Fibroblast of the aortic adventitia (primary cell): ENCODE measurements at places on chromosomes 12 and 14. TPM values are rescaled to one million over a fixed set of nuclear protein-coding genes. Genes with fewer than 3 reads are reported as not detected.

DNA sequence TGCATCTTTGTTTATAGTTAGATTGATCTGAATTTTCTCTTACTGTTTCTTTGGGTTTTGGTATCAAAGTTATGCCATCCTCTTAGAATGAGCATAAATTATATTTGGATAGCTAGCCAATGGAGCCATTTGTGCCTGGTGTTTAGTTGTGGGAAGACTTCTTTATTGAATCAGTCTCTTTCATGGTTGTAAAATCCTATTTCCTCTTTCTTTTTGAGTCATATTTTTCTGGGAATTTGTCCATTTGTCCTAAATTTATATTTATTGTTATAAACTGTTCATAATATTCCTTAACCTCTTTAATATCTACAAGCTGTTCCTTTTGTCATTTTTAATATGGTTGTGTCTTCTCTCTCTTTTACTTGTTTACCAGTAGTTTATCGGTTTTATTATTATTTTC is 462.5 kb downstream of the AEBP2 start:
- DNase-seq = no peak

DNA sequence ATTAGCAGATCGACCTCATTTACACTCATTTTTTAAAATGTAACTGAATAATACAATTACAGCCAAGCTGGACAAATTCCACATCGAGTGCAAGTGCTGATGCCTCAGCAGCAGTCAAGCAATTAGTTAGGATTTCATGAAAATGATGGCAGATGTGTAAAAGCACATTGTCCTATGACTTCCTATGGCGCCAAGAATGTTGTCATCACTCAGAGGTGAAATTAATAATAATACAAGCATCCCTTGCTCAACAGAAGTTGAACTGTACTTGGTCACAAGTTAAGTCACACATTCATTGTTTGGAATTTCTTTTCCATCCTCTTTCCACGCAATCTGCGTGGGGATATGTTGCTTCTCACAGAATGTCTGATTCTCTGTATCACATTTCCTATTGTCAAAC is 117.3 kb downstream of the GTF2A1 start:
- no peak for DNase-seq

GRCh38 chr14:81206115-81206514 is 14.6 kb downstream of the GTF2A1 start:
- DNase-seq = no peak

- no peak for DNase-seq
Measured at GRCh38 chr12:12689647-12690300, 6.2 kb downstream of the GPR19 start.

DNA sequence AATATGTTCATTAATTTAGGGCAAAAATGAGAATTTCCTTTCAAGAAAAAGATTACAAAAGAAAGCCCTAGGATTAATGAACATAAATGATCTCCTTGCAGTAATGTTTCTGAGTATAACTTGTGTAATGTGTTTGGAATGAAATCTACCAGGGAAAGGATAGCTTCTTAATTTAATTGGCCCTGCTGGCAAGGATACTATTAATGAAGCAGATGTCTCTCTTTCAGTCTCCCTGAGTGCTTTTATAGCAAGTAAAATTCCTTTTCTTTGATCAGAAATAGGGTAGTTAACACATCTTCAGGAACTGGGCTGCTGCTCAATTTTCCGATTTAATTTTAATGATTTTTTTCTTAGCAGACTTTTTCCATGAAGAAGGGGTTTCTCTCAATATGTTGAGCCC is 379.4 kb upstream of the PDE3A start:
- DNase-seq = no peak

- DNase-seq = no peak
Measured at GRCh38 chr12:56034586-56035332, 7.0 kb upstream of the RPS26 start.

GRCh38 chr14:59148334-59148900 is 40.0 kb upstream of the DAAM1 start:
- DNase-seq = no peak

DNA sequence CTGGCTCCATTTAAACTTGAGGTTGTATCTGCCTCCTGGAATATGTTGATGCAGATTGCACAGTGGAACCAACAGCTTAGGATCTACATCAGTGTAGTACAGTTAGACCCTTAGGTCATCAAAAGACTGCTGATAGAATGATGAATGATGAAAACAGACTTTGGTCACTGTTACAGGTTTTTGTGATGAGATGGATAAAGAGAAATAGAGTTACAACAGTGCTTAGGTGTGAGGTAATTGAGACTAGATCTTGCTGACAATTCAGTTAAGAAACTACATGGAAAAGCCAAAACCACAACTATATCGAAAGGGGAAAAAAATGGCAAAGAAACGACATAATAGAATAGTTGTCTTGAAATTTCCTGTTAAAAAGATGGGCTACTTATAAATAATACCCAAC is 145.7 kb upstream of the LMNTD1 start:
- DNase-seq = peak; percentile 21

DNA sequence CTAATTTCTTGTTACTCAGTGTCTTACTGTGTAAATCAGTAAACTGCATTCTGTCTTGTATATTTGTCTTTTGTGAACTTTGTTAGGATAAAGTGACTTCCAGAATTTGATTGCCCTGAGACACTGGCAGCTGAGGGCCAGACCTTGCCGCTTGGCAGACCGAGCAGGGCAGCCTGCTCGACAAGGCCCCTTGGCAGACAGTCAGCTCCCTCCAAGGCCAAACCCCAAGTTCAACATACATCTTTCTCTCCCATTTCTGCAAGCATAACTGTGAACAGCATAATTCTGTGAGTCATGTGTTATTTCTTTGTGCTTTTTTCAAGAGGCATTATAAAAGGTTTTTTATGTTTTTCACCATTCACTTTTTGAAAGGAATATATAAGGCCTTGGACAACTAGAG is 39.2 kb upstream of the BMAL2 start:
- peak; percentile 55 for DNase-seq

DNA sequence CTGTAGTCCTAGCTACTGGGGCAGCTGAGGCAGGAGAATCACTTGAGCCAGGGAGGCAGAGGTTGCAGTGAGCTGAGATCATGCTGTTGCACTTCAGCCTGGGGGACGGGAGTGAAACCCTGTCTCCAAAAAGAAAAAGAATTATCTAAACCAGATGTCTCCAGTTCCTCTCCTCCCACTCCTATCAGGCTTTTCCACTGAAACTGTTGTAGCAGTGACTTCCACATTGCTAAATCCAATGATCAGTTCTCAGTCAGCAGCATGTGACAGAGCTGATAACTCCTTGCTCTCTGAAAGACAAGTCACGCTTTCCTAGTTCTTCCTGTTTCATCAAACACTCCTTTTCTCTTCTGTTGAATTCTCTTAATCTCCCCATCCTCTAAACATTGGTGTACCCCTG is 8.6 kb downstream of the SLC38A6 start:
- DNase-seq = peak; percentile 57

DNA sequence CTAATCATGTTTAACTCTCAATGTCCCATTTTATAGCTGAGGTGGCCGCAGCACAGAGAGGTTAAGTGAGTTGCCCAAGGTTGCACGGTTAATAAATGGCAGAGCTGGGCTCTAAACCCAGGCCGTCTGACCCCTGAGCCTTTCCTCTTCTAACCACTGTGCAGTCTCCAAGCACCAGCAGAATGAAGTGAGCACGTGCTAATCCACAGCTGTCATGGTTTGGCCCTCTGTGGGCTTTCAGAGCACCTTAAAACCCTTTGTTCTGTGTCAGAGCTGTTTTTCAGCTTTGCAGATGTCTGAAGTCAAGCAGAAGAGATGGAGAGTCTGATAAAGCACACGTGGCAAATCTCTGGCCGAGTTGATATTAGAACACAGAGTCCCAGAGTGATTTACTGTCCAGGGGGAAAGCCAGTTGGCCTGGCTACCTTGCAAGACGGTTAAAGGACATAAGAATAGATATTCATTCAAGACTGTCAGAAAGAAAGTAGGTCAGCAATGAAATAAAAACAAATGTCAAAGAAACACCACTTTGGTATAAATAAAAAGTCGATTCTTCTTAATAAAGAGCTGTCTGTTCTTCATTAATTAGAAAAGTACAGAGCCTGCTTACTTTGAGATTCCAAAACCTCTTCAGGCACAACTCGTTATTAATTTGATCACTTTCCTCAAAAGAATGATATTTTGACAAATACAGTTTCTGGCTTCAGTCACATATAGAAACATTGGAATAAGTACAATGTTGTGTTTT is 107.3 kb downstream of the CRADD start:
- peak; percentile 71 for DNase-seq

GRCh38 chr12:31644536-31644935 is 15.0 kb upstream of the ETFBKMT start:
- no peak for DNase-seq

DNA sequence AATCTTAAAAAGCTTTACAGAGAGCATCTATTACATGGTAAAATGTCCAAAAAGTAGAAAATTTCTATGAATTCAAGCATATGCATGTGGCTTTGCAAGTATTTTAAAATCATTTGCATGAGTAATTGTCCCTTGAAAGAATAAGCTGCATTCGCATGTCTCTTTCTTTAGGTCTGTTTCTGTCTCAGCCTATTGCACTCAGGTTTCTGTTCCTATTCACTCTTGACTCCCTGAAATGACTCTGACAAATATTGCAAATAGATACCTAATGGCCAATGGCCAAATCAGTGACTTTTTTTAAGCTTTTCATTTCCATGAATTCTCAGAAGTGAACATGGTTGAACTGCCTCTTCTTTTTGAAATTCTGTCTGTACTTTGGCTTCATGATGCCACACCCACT is 6.4 kb upstream of the TTC8 start:
- no peak for DNase-seq

GRCh38 chr14:59465316-59466135 is at the start of gene GPR135:
Gene GPR135, minus strand, starts transcription at chr14:59465380. Its CDS starts 154 bp downstream, at chr14:59465226.
- DNase-seq = no peak

DNA sequence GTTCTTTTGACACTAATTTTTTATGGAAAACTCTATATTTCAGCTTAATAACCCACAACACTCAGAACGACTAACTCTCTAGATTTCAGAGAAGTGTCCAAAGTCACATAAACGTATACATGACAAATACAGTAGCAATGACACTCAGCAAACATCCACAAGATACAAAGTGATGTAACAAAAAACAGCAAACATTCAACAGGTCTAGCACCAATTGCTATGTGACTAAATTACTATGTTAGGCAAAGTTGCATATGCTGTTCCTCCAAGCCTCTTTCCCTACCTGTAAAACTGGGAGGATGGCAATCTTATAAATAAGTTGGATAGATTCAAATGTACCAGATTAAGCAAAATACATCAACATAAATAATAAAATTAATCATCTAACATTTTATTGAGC is 1.7 kb downstream of the RECQL start:
- DNase-seq = no peak

DNA sequence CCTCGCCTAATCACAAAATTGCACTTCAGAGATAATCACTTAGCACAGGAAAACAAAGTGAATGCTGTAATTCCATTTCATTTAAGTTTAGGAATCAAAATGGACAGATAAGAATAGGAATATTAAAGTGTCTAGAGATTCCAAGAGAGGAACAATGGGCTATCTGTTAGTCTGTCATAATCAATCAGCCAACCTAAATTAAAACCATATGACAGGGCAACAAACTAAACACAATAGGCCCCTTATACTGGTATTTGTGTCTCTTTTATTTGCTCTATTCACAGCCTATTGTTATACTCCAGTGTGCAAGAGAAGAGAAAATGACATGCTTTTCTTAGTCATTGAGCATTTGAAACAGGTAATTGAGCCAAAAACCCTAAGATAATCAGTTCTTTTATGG is 259.4 kb downstream of the PRKD1 start:
- peak; percentile 37 for DNase-seq

- DNase-seq = no peak
Measured at GRCh38 chr12:51953864-51954263, 2.4 kb downstream of the ACVR1B start.

GRCh38 chr12:75599061-75599460 is 87.7 kb upstream of the KRR1 start:
- peak; percentile 91 for DNase-seq

DNA sequence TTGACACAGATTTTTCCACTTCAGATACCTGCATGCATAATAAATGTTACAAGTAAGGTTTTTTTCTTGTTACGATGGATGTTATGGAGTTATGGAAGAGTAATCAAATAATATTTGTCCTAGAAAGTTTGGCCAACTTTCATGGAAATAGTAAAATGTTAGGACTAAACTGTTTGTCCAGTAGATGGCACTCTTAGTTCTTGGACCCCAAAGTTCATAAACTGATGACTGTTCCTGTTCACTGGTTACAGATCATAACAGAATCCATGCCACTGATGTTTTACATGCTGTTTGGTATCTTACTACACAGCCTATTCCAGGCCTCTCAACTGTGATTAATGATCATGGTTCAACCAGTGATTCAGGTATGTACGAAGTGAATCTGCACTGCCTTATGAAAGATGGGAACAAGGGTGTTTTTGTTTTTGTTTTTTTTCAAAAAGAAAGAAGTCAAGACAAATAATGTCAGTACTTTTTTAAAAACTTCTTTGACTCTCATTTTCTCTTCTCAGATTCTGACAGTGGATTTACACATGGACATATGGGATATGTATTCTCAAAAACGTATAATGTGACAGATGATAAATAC is 48.8 kb upstream of the SLCO1C1 start:
- DNase-seq = peak; percentile 74

GRCh38 chr12:61701471-61701870 is 558.7 kb upstream of the USP15 start:
- no peak for DNase-seq

DNA sequence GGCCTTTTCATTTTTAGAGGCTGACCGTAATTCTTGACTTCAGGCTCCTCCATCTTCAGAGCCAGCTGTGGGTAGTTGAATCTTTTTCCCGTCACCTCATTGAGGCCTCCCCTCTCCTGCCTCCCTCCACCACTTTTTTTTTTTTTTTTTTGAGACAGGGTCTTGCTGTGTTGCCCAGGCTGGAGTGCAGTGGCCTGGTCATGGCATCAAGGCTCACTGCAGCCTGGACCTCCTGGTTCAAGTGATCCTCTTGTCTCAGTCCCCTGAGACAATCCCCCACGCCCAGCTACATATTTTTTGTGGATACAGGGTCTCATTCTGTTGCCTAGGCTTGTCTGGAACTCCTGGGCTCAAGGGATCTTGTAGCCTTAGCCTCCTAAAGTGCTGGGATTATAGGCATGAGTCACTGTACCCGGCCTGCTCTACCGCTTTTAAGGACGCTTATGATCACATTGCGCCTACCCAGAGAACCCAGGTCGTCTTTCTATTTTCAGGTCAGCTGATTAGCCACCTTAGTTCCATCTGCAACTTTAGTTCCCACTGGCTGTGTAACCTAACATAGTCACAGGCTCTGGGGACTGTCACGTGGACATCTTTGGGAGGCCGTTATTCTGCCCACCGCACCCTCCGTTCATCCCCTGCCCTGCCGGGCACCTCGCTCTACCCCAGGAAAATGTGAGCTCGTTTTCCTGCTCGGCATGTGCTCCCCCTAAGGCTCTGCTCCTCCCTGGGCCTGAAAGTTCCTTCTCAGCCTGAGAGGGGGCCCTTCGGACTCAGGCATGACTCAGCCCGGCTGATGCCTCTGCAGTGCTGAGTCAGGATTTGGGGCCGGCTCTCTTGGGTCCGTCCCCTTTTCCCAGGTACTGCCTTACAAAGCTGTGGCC is 13.4 kb downstream of the TNFAIP2 start:
- DNase-seq = peak; percentile 58

The EML5 gene
- under 0.01 TPM in 1 of 2 replicates, not detected in the other for total RNA-seq

The OLR1 gene
- not detected in 2 replicates for total RNA-seq

The PLD4 gene
- 0.09 and 0.16 TPM in 2 replicates for total RNA-seq

The CD9 gene
- 56.2 and 407 TPM in 2 replicates for total RNA-seq

The FOXM1 gene
- total RNA-seq = 1.4 and 19.3 TPM in 2 replicates

The KERA gene
- total RNA-seq = not detected in 2 replicates

The SDS gene
- not detected in 2 replicates for total RNA-seq

The PTPRQ gene
- 1.2 and 32.1 TPM in 2 replicates for total RNA-seq

The CD163L1 gene
- 0.08 and 0.36 TPM in 2 replicates for total RNA-seq

The ADCK1 gene
- total RNA-seq = 5.2 and 8.7 TPM in 2 replicates
